ENCODE measurements at places on chromosomes 7 and 10.

DNA sequence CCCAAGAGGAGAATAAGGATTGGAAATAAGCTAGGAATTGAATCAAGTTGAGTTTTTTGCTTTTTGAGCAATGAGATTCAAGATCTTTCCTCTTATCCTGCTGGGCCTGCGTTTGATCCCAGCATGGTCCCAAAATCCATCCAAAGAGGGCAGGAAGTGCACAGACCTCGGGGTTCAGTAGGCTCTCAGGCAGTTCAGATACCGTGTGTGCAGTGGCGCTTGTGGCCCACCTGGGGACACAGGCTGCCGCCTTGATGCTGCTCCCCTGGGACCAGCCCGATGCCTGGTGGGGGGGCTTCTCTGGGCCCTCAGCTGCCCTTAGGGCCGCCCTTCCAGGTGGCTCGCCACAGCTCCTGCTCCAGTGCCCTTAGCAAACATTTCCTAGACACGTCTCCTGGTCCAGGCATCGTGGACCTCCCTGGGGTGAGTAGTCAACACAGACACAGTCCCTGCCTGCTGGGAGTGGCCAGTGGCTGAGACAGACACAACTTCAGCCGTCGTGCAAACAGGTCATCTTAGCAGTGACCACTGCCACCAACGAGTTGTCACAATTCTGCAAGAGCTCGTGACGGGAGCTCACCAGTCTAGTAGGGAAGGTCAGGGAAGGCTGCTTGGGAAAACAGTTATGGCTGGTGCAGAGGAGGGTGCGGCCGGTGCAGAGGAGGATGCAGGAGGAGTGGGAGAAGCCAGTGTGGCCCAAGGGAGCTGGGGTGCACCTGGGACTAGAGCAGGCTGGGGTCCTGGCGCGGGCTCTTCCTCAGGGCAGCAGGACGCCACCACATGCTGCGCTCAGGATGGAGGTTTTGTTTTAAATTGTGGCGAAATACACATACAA, 21.7 kb upstream of the JAKMIP3 start:
- DNase-seq: no peak

GRCh38 chr7:135210888-135211178, 493 bp downstream of the WDR91 start:
- DNase-seq: no peak

GRCh38 chr10:119383174-119383856, 159.2 kb downstream of the RGS10 start:
- no peak for DNase-seq

GRCh38 chr7:136139417-136139816, 162.3 kb upstream of the MTPN start:
- no peak for DNase-seq

DNA sequence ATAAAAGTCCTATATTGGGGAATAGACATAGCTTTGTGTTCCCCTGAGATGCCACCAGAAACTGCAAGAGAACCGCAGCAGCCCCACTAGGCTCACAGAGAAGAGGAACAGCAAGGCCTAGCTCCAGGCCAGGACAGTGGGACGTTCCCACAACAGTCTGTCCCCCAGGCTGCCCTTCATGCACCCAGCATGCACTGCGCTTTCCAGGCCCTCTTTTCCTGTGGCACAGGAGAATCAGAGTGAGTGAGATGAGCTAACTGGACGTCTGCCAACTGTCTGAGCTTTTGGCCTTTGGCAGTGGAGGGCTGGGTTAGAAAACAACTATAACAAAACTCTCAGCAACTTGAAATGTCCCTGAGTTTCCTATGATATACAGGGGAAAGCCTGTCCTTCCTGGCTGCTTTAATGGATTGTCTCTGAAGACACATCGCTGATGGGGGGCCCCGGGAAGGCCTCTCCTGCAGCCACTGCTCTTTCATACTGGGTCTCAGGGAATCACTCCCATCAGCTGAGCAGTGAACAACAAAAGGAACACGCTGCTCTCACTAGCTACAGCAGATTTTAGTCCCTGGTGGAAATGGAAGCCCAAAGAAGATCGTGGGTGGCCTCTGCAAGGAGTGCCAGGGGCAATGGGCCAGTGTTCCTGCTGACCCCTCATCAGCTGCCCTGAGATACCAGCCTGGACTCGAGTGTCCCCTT, 53.5 kb downstream of the PODXL start:
- no peak for DNase-seq

GRCh38 chr7:32631021-32631420, 135.7 kb downstream of the AVL9 start:
- no peak for DNase-seq

GRCh38 chr7:3861941-3862340, 560.9 kb downstream of the SDK1 start:
- DNase-seq: no peak

DNA sequence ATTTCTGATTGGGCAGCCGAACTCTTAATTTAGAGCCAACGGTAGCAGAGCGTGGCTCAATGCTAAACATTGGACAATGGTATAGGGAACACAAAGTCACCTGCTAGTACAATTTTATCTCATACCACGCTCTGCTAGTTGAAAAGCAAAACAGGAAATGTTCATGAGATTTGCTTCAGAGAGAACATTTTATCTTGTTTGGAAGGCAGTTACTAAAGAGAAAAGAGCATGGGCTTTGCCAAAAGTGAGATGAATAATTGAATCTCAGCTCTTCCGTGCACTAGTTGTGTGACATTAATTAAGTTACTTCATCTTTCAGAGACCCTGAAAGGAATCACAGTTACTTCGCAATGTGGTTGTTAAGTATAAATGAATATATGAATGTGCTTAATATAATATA, 161.5 kb upstream of the FAM13C start:
- DNase-seq: no peak

- no peak for DNase-seq
These were observed 101.7 kb downstream of the LMBR1 start for GRCh38 chr7:156791241-156791640.

DNA sequence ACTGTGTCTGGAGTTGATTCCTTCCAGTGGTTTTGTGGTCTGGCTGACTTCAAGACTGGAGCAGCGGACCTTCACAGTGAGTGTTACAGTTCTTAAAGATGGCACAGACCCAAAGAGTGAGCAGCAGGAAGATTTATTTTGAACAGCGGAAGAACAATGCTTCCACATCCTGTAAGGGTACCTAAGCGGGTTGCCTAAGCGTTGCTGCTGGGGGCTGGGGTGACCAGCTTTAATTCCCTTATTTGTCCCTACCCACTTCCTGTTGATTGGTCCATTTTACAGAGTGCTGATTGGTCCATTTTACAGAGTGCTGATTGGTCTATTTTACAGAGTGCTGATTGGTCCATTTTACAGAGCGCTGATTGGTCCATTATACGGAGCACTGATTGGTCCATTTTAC, 13.2 kb downstream of the AKR1B15 start:
- no peak for DNase-seq

DNA sequence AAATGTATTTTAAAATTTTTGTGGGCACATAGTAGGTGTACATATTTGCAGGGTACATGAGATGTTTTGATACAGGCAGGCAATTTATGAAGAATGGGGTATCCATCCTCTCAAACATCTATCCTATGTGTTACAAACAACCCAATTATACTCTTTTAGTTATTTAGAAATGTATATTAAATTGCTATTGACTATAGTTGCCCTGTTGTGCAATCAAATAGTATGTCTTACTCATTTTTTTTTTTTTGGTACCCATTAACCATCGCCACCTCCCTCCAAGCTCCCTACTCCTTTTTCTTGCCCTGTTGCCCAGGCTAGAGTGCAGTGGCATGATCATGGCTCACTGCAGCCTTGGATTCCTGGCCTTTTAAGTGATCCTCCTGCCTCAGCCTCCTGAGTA, 128.1 kb downstream of the BAMBI start:
- no peak for DNase-seq

DNA sequence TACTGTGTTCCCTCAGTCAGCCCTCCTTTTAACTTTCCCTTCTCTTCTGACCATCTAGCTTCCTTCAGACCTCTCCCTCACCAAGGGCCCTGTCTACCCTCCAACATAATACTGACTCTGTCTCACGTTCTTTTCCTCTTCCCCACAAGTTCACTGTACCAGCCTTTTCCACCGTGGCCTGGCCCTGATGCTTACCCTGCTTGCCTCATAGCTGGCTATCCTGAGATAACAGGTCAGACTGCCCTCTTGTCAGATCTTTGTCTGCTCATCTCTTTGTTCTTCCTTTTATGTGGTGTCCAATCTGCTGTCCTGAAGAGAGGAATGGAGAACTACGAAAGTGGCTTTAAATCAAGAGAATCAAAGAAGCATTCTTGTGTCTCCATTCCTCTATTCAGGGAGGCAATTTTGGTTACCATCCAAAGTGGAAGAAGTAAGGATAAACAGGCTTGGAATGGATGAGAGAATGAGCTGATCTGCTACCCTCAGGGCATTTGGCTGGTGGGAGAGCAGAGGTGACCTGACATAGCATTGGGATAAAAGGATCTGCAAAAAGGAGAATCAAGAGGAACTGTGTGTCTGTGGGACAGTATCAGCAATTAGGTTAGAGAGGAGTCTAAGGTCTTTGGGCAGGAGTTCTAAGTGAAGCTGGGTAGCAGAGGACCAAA, 8.1 kb downstream of the BTAF1 start:
- DNase-seq: no peak
